Activated gamma-delta T cell treated with Interleukin-2 at 50 U/mL for 16 hours (primary cell): ENCODE measurements at places on chromosomes 4 and X.

DNA sequence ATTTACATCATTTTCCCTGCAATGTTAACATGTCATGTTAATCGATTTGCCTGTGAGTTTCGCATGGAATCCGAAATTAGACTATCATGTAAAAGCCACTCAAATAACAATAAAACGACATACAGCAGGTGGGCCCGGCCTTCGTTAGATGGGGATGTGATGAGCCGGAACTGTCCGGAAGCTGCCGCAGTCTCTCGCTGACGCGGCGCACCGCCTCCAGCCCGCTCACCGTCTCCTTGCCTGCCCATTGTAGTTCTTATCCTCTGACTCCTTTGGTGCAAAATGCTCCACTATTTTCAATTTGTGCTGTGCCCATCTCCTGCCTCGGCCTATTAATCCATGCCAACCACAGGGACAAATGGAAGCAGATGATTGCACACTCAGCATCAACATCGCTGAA lies 877.5 kb upstream of the TENM3 start:
- no peak for DNase-seq

GRCh38 chrX:110087485-110088356 lies 84.8 kb downstream of the TMEM164 start:
- DNase-seq, result no peak

DNA sequence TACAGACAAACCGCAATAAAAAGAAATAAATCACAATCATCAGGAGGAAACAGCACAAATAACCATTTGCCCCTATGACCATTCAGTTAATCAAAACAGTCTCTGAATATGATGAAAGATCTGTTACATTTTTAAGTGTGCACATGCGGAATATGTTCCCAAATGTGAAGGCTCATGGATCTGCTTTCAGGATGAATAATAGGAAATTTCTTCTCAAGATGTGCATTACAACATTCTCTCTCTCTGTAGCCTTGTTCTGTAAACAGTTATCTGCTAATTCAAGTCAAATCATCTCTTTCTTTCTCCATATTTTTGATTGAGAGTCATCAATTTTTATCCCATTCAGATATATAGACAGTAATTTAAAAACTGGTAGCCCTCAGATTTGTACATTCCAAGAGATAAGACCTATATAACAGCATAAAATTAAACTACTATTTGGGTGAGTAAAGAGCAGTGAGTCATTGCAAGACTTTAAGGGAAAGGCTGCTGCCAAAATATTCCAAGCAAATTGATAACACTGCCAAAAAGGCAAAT lies 433.9 kb upstream of the ATOH1 start:
- no peak for DNase-seq

- no peak for DNase-seq
These were observed 327.8 kb downstream of the ADGRL3 start for GRCh38 chr4:61527888-61528287.

DNA sequence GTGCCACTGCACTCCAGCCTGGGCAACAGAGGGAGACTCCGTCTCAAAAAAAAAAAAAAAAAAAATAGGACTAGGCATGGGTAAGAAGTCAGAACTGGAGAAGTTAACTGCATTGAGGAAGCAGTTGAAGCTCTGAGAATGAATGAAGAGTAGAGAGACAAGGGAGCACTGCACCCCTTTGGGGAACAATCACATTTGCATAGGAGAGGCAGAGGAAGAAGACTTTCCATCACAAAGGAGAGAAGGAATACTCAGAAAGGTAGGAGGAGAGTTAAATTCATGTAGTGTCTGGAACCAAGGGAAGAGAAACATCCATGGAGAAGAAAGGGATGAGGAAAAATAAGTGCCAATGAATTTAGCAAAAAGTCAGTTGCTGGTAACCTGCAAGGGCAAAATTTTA lies 72.4 kb downstream of the GPC3 start:
- DNase-seq, result no peak

GRCh38 chrX:120321520-120322281 lies 10.4 kb upstream of the TMEM255A start:
- DNase-seq, result no peak

- DNase-seq, result no peak
These were observed 793 bp downstream of the GRIA3 start for GRCh38 chrX:123184866-123185276.

GRCh38 chrX:129980540-129981199 lies 1.8 kb upstream of the BCORL1 start:
- DNase-seq, result no peak

- DNase-seq, result no peak
These were observed 116.7 kb downstream of the SPCS3 start for GRCh38 chr4:176436293-176436973.

DNA sequence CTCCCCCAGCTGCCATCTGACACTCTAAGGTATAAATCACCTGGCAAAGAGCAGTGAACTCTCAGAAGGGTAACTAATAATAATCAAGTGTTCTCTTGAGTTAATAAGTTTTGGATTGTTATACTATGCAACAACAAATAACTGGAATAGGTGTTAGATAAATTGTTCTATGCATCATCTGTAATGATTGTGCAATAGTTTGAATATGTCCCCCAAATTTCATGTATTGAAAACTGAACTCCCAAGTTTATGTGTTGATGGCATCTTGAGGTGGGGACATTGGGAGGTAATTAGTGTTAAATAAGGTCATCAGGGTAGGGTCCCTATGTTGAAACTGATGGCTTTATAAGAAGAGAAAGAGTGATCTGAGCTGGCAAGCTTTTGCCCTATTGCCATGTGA lies 272.7 kb upstream of the TAPT1 start:
- no peak for DNase-seq

DNA sequence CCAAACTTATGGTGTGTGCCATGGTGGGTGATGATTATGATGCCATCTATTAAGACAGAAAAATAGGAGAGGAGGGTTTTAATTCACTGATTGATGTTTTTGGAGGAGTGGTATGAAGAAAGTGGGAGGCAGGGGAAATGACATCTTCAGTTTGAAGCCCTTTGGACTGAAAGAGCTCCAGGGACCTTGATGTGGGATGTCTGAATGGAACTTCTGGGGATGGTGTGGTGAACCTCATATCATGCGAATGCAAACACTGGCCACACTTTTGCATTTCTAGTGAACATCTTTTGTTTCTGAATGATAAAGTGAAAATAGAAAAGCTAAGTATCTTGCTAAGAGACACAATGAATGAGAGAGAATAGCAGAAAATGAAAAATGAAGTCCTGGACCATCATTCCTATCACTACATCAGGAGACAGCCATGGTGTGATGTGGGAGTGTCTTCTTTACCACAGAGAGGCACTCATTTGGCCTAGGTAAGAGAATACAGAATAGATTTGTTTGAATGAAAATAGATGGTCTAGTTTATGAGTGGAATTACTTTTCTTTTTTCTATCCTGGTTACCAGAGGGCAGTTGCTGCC lies 123.5 kb downstream of the ZNF827 start:
- no peak for DNase-seq

- DNase-seq, result peak; percentile 77
These were observed 219.8 kb downstream of the OR13H1 start for GRCh38 chrX:131763674-131764073.

- no peak for DNase-seq
These were observed 126.9 kb downstream of the ELOVL6 start for GRCh38 chr4:110071466-110071865.

GRCh38 chr4:36285784-36286480 lies 4.5 kb downstream of the DTHD1 start:
- peak; percentile 56 for DNase-seq

DNA sequence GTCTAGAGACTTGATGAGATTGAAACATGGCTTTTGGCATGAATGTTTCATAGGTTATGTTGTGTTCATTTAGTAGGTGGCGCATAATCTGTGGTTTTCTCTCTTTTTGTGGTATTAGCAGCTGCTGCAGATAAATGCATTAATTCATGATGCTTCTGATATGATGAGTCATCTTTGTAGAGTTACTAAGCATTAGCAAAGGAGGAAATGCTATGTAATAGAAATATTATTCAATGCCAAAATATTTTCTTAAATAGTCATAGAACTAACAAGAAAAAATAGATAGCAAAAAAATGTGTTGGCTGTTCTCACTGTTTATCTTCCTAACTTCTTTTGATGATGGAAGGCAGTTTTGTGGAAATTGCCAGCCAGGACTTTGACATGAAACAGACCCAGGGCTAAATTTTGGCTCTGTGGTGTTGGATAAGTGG lies 3.6 kb downstream of the ZXDB start:
- DNase-seq, result no peak

DNA sequence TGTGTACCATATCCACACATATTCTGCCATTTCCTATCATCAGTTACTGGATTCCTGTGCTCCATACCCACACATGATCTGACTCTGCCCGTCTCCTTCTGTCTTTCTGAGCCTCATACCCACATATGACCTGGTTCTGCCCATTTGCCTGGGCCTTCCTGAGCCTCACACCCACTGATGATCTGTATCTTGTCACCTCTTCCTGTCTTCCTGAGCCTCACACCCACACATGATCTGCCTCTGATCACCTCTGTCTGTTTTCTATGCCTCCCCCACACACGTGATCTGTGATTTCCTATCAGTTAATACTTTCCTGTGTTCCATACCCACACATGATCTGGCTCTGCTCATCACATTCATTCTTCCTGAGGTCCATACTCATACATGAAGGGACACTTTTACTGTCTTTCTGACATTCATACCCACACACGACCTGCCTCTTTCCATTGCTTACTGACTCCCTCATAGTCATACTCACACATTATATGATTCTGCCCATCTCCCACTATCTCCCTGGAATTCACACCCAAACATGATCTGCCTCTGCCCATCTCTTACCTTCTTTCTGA lies 32.5 kb downstream of the SCML1 start:
- DNase-seq, result no peak

DNA sequence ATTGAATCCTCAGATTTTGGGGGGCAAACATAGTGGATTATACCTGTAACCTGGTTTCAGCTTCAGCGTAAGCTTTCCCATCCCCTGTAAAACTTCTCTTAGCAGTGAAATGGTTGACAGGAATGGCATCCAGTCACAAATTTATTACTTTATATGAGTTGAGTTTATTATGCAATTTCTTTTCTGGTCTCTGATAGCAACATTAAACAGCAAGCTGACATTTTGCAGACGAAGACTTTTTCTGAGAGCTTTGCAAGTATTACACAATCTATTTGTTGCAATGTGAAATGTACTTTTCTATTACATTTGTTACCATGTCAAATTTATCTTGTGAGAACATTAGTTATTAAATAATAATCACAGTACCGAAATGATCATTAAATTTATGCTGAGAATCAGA lies 60.6 kb downstream of the GSPT2 start:
- no peak for DNase-seq

DNA sequence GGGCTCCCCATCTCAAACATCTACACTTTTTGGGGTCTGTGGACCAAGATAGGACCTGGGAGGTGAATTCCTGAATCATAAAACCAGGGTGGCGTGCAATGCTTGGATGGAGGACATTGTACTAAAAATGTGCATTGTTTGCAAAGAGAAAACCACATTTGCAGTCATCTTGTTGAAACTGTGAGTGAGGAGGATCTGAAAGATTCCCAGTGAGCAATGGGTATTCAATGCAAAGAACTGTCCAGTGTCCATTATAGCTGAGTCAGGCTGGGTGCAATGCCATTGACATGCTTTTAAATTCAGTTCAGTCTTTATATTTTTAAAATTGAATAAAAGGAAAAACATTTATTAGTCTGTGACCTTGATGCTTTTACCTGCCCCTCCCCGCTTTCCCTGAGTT lies 215.7 kb downstream of the STK32B start:
- DNase-seq, result no peak

GRCh38 chr4:183674153-183674552 lies 15.1 kb downstream of the TRAPPC11 start:
- DNase-seq, result no peak

DNA sequence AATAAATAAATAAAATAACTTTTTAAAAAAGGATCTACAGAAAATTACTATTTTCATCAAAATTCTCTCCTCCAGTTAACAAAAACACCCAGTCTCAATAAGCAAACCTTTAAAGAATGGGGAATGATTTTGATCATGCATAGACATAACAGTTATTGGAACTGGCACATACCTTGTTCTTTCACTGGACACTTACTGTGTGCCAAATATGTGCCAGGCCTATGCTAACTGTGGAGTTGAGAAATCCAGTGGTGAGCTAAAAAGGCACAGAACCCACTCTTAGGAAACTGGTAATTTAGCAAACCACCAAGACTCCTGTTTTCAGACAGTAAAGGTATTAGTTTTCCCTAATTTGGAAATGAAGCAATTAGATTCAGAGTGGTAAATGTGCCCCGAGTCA lies 39.1 kb downstream of the CLOCK start:
- DNase-seq, result no peak

GRCh38 chrX:17007134-17007768 lies 60.8 kb downstream of the REPS2 start:
- DNase-seq, result no peak

- no peak for DNase-seq
These were observed 1.1 kb upstream of the NLGN3 start for GRCh38 chrX:71143508-71143907.

DNA sequence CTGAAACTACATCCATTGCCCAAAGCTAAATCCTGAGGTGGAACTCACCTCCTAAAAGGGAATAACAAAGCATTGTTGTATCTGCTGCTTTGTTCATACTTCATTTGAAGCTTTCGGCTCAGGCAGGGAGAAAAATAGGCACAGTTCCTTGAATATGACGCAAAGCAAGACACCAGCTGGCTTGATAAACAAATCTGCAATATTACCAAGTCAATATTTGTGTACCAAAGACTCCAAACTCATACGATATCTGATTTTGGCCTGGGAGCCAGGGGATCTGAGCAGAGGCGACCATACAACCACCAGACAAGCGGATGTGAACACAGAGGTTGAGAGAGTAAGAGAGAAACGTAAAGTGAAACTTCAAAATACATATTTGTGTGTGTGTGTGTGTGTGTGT lies 34.8 kb upstream of the RAP1GDS1 start:
- no peak for DNase-seq

DNA sequence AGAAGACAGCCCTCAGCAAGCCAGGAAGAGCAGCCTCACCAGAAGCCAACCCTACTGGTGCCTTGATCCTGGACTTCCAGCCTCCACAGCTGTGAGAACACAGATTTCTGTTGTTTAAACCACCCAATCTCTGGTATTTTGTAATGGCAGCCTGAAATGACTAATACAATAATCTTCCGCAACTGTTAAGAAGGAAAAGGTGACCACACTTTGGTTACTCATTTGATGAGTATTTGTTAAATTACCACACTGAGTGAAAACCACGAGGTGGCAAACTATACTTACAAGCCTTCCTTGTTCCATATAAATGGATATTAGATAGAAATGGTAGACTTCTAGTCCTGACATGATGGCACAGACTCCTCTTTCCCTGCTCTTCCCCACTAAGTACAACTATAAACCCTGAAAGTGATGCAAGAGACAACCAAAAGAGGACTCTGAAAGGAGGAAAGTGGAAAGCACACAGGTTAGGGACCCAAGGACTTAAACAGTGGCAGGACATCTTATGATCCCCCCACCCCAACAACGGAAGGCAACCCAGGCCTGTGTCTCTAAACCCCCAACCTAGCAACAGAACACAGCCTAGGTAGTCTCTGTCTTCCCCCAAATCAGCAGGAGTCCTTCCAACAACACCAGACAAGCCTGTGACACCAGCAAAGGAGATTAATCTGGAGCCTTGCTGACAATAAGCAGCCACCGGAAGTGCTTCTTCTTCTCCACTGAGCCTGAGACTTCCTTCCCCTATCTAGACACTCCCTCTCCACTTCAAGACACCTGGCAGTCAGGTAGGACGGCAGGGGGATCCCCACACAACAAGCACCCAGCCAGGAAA lies 12.3 kb downstream of the ZNF182 start:
- DNase-seq, result no peak

GRCh38 chr4:56637154-56637553 lies 43.9 kb downstream of the HOPX start:
- no peak for DNase-seq
